ENCODE measurements at places on chromosomes 3 and 15. TPM values are rescaled to one million over a fixed set of nuclear protein-coding genes. Genes with fewer than 3 reads are reported as not detected.
A peak's percentile ranks its signal among the peaks of the same experiment; 100 is the strongest.

DNA sequence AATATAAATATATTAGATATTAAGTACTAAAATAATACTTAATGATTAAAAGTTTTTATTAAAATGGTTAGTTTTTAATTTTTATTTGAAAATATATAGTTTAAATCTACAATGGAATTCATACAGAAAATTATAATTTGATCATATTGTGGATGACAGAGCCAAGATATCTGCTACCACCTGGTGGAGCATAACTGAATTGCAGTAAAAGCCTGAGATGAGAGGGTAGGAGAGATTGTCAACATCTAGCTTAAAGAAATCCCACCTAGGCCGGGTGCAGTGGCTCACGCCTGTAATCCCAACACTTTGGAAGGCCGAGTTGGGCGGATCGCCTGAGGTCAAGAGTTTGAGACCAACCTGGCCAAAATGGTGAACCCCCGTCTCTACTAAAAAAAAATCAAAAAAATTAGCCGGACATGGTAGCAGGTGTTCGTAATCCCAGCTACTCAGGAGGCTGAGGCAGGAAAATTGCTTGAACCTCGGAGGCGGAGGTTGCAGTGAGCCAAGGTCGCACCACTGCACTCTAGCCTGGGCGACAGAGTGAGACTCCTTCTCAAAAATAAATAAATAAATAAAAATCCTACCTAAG, 25.1 kb upstream of the CSTA start:
- no peak overlapping the region for H3K4me3 ChIP-seq
- H3K4me1 ChIP-seq, result no peaks in the 10 kb centered on the region
- no peaks in the 10 kb centered on the region for H3K27me3 ChIP-seq
- DNase-seq, result no peak
- no peak overlapping the region for H3K27ac ChIP-seq
- H3K36me3 ChIP-seq, result no peaks in the 10 kb centered on the region

- no peaks in the 10 kb centered on the region for H3K27me3 ChIP-seq
- H3K27ac ChIP-seq, result no peak overlapping the region
- no peak for DNase-seq
- no peaks in the 10 kb centered on the region for H3K4me1 ChIP-seq
- no peak overlapping the region for H3K4me3 ChIP-seq
- H3K36me3 ChIP-seq, result no peaks in the 10 kb centered on the region
Measured at GRCh38 chr15:52699457-52699856, 20.3 kb upstream of the ATOSA start.

DNA sequence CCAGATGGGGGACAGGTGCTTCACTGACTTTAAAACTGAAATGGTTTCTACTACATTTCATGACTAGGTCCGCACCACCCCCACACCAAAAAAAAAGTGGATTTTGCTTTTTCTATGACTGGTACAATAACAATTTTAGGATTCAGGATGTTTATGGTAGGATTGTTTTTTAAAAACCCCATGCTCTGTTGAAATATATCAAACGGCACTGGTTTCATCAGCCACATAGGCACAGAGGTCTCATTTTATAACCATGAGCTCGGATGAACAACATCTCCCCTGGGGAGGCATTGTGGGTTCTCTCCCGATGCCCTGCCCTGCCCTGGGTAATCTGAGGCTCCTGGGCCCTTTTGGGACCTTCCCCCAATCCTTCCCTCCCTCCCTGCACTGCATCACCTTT, 202.7 kb upstream of the KBTBD8 start:
- no peak for DNase-seq
- no peaks in the 10 kb centered on the region for H3K4me1 ChIP-seq
- no peaks in the 10 kb centered on the region for H3K36me3 ChIP-seq
- no peak overlapping the region for H3K27ac ChIP-seq
- H3K4me3 ChIP-seq, result no peak overlapping the region
- no peaks in the 10 kb centered on the region for H3K27me3 ChIP-seq

DNA sequence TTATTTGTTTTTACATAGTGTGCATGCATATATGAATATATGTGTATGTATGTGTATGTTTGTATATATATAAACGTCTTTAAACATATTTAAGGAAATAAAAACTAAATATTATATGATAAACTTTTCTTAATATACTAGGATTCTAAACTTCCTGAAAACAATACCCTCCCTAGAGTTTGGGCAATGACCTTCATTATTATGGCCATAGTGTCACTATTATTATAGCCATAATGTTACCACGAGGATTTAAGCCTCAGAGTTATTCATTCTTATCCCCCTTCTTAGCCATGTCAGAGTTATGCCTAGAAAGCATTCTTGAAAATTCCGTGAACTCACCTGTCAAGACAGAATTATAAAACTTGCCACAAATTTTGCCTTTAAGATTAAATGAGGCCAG, 335.5 kb downstream of the ERC2 start:
- no peak overlapping the region for H3K4me3 ChIP-seq
- H3K36me3 ChIP-seq, result no peaks in the 10 kb centered on the region

DNA sequence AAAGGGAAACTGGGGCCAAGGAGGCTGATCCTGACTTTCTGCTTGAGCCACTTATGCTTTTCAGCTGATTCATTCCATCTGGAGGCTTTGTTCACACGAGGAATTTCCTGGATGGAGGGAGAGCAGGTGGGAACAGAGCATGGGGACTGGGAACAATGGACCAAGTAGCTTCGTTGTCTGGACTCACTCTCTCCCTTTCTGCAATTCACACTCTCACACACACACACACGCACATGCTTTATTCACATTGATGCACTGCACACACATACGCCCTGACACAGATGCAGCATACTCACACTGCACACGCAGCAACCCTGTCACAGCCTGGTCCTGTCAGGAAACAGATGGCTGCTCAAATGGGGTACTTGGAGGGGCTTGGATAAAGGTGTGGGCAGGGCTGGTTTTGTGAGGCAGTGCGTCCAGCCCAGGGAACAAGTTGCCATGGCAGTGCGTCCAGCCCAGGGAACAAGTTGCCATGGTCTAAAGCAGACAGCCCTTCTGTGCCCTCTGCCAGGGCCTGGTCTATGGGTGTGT, 19.8 kb upstream of the CHCHD6 start:
- H3K36me3 ChIP-seq, result no peaks in the 10 kb centered on the region
- no peak overlapping the region for H3K27ac ChIP-seq
- no peaks in the 10 kb centered on the region for H3K27me3 ChIP-seq
- no peaks in the 10 kb centered on the region for H3K4me1 ChIP-seq
- no peak for DNase-seq
- no peak overlapping the region for H3K4me3 ChIP-seq

- no peak overlapping the region for H3K27ac ChIP-seq
- no peaks in the 10 kb centered on the region for H3K36me3 ChIP-seq
- no peak overlapping the region for H3K4me3 ChIP-seq
- no peaks in the 10 kb centered on the region for H3K27me3 ChIP-seq
Measured at GRCh38 chr3:25437953-25438352, 9.9 kb downstream of the RARB start.

DNA sequence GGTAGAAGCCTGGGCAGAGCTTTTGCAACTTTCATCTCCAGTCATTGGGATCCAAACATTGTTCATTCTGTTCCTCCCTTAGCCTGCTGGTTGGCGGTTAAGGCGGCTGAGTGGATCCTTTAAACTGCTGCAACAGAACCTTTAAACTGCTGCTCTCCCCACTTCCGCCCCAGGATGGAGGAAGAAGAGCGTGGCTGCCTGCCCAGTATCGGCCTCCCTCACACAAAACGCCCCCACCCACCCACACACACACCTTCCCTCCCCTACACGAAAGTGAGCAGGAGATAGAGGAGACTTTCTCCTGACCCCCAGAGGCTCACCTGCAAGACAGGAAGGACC, 460 bp upstream of the ZMAT3 start:
- peak overlapping the region; percentile 93 for H3K27ac ChIP-seq
- H3K36me3 ChIP-seq, result no peaks in the 10 kb centered on the region
- peak; percentile 27 for DNase-seq
- H3K4me3 ChIP-seq, result peak overlapping the region; percentile 55
- H3K4me1 ChIP-seq, result no peaks in the 10 kb centered on the region

- peak overlapping the region; percentile 68 for H3K27ac ChIP-seq
- peaks cover 5% of the 10 kb centered on the region for H3K4me1 ChIP-seq
- H3K36me3 ChIP-seq, result no peaks in the 10 kb centered on the region
- DNase-seq, result no peak
- H3K4me3 ChIP-seq, result no peak overlapping the region
Measured at GRCh38 chr3:12644331-12644937, 19.5 kb downstream of the RAF1 start.

DNA sequence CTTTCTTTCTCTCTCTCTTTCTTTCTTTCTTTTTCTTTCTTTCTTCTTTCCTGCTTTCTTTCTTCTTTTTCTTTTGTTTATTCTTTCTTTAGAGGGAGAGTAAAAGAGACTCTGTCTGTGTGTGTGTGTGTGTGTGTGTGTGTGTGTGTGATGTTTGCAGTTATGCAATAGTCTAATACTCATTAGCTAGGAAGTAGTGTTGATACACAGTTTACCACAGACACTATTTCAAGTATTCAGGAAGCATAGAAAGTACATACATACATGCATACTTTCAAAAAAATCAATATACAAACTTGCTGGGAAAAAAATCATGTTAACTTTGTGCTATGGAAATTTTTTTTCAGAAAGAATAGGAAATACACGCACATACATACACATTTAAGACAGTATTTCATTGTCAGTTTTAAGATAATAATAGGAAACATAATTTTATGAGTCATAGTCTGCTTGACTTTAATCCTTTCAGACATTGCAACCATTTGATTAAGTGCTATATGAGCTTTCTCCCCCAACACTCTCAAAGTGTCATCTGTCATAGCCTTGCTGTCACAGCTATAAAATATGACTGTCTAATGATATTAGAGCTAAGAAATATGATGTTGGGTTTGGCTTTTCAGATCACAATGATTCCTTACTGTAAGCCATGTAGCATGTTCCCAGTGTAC, 74.9 kb upstream of the EPHA3 start:
- no peak overlapping the region for H3K4me3 ChIP-seq
- no peak overlapping the region for H3K27ac ChIP-seq
- no peak for DNase-seq
- H3K36me3 ChIP-seq, result no peaks in the 10 kb centered on the region

DNA sequence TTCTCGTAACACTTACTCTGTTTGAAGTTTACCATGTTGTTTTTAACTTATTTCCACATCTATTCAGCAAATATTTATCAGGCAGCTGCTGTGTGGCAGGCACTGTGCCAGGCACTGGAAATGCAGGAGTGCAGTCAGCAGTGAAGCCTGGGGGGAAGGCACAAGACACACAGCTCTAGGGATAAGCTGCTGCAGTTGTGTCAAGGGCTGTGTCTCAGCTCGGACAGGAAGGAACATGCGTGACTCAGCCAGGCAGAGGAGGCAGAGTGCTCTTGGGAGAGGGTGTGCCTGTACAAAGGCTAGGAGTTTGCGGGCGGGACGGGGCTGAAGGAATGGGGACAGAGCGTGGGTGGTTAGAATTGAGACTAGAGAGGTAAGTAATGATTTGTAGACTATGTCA, 24.7 kb downstream of the LYSMD4 start:
- no peaks in the 10 kb centered on the region for H3K27me3 ChIP-seq
- H3K36me3 ChIP-seq, result no peaks in the 10 kb centered on the region
- DNase-seq, result peak; percentile 72
- peaks cover 7% of the 10 kb centered on the region for H3K4me1 ChIP-seq

DNA sequence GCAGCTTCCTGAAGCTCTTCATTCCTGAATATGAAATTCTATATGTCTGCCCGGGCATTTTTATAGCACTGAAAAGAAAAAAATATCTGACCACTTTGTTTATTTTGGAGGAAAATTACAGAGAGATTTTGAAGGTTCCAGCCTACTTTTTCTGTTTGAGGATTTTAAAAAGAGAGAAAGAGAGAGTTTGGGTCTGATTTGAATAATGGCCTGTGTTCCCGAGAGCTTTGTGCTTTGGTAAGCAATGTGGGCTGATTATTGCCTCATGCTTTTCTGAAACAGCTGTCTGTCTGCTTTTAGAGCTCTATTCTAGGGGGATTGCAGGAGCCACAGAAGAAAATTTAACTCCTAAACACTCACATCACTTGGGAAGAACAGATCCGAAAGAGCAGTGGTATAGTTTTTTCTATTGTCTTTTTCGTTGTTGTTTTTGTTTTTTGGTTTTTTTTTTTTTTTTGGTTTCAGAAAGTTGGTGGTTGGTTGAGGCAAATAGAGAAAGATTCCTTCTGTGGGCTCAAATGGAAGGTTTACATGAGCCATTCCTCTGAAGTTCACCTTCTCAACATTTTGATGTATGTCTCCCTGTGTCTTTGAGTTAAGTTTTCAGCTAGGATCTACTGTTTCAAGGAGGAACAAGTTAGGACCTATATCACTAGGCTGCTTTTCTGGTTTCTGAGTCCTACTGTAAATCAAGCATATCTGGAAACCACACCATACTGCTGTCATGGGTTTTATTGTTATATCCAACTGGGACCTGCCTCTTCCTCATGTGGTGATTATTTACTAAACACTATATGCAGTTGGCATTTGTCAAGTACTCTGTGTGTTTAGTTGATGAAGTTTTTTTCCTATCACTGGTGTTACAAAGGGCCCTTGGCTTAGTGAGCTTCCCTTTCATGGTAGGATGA, 178.9 kb downstream of the KCNMB2 start:
- H3K27me3 ChIP-seq, result no peaks in the 10 kb centered on the region
- no peak for DNase-seq
- no peak overlapping the region for H3K27ac ChIP-seq
- no peaks in the 10 kb centered on the region for H3K4me1 ChIP-seq
- H3K4me3 ChIP-seq, result no peak overlapping the region

DNA sequence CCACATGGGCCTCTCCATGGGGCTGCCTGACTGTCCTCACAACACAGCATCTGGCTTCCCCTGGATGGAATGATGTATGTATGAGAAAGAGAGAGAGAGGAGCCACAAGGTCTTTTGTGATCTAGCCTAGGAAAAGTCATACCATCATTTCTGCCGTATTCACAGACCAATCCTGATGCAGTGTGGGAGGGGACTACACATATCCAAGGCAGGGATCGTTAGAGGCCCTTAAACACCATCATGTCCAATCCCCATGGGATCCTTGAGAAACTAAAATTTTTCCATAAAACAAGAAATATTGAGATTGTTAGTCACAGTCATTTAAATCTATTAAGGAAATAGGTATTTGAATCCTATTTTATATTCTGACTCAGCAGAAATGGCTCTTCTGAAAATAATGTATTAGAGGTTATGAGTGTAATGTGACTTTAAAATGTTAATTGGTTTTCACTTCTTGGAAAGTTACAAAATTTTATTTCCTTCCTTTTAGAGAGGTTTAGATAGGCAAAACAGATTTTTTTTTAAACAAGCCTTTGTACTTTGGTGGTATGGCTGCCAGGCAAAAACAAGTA, 65.1 kb upstream of the TSC22D2 start:
- H3K27ac ChIP-seq, result no peak overlapping the region
- DNase-seq, result no peak
- H3K4me1 ChIP-seq, result no peaks in the 10 kb centered on the region
- no peak overlapping the region for H3K4me3 ChIP-seq
- H3K36me3 ChIP-seq, result no peaks in the 10 kb centered on the region

EBLN2 gene
- 4.7 TPM for total RNA-seq

VGLL3 gene
- total RNA-seq, result 14.8 TPM

MITF gene
- total RNA-seq, result 66.0 TPM

RGMA gene
- 16.0 TPM for total RNA-seq

MORC1 gene
- total RNA-seq, result not detected

TTC23 gene
- total RNA-seq, result 10.0 TPM

Data from uterus (tissue), 4 donors.